Stromal cell of bone marrow (primary cell): ENCODE measurements at places on chromosomes 12 and 14.

DNA sequence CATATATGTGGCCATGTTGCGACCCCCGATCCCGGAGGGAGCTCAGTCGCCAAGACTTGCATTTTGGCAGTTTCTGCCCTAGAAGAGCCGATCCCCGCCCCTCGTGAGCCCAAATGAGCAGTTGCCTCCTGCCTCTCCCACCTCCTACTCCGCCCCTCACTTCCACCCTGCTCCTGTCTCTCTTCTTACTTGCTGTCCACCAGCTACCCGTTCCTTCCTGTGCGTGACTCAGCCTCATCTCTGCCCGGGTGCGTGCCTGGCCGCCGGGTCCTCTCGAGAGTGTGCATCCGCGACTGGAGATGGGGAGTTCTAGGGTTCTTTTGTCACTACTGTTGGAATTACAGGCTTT is 585 bp downstream of the GPATCH2L start:
- peak; percentile 80 for DNase-seq

DNA sequence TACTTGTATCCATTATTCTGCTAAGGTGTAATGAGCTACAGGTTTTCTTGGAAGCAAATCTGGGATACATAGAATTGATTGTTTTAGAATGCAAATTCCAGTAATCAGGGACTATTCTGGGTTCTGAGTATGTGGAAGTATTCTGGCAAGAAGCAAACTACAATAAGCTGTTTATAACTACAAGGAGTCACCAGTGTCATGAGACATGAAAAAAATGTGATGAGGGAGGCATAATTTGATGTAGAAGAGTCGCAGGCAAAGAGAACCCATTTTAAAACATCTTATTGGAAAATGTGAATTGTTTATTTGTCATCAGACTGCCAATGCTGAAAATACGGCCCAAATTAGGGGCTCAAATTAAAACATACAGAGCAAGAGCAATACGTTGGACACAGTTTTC is 321.8 kb upstream of the E2F7 start:
- DNase-seq, result no peak

- peak; percentile 43 for DNase-seq
Measured at GRCh38 chr12:105420659-105421240, 90.3 kb downstream of the C12orf75 start.

DNA sequence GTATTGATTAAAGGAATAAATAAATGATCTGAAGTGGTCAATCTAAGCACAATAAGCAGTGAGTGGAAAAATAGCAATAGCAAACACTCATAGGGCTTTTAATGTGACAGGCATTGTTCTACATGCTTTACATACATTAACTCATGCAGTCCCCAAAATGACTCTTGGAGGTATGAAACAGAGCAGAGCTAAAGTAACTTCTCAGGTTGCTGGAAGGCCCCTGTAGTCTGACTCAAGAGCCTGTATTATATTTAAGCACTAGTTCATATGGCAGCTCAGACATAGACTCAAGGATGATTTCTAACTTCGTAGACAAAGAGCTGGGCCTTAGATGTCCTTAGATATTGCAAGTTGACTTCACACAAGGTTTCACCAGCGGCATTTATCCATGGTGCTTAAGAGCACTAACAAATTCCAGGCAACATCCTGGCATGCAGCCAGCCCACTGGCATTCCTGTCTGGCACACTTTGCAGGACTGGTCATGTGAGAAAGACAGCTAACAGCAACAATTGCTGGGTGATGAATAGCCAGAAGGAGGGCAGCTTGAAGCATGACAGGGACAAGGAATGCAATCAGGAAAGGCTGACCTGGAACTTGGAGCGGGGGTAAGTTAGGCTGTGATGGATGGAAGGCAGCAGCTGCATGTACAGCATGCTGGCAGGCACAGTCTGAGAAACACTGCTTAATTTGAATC is 22.9 kb upstream of the KTN1 start:
- peak; percentile 82 for DNase-seq

DNA sequence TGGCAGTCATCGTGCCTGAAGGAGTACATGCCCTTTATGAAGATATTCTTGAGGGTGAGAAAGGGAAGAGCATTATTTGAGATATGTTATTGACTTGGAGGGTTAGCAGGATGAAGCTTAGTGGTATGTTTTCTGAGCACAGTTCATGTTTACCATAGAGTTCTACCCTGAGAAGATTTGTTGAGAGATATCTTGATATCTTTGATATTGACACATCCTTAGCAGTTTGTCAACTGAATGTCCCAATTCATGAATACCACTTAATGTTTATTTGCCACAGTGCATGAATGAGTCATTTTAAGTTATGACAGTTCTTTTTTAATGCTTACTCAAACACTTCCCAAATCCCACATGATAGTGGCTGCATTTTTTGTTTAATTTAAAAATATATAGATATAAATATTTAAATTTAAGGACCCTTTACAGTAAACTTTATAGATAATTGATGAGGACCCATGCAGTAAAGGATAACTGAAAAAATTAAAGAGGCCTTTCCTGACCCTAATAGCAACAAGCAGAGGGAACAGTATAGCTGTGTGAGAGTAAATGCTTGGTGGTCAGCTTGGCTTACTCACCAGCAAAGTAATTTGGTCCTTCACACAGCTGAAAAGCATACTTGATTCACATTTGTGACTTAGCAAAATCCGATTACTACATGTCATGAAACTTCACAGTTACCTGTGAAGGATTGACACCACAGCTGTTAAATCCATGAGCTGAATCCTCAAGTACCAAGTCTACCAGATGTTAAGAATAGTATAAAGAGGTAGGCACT is 25.8 kb downstream of the SLC39A9 start:
- DNase-seq, result peak; percentile 12

- peak; percentile 64 for DNase-seq
Measured at GRCh38 chr14:85688006-85688405, 158.1 kb downstream of the FLRT2 start.

- DNase-seq, result no peak
Measured at GRCh38 chr12:57590864-57591781, at the start of gene PIP4K2C. Gene PIP4K2C, plus strand, starts transcription at chr12:57591192. Its CDS starts 98 bp downstream, at chr12:57591290.

DNA sequence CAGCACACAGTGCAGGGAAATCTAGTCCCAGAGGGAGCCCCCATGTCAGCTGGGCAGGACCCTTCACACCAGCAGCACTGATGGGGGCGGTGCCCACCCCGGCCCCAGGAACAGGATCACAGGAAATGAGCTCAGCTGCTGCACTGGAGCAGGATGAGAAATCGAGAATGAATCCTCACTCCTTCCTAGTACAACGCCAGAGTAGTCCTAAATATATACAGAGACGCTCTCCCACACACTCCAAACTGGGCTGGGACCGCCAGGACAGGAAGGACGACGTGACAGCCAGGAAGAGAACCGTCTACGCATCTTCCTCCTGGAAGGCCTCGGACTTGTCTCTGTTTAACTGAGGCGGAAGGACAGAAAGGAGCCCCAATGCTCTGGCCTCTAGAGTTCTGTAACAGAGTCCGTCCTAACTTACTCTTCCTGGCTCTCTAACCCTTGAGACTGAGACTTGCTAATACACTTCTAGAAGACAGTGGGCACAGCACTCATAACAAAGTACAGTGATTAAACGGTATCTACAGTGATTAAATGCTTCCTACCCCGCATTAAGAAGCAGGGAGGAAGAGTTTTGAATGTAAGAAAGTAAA is 33.4 kb downstream of the CDC42BPB start:
- DNase-seq, result no peak

DNA sequence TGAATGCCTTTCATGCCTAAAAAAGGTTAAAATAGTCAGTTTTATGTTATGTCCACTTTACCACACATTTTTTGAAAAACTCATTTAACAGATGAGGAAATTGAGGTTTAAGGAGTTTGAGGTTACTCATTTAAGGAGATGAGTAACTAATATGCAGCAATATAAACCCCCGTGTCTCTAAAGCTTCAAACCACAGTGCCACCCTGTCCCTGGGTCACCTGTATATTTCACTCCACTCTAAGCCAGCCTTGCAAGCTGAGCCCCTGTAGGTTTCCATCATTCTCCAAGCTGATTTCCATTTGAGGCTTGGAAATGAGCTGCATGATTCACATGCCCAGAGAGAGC is 64.4 kb downstream of the NUAK1 start:
- DNase-seq, result no peak

GRCh38 chr12:10184261-10184843 is 5.5 kb downstream of the TMEM52B start:
- DNase-seq, result no peak

DNA sequence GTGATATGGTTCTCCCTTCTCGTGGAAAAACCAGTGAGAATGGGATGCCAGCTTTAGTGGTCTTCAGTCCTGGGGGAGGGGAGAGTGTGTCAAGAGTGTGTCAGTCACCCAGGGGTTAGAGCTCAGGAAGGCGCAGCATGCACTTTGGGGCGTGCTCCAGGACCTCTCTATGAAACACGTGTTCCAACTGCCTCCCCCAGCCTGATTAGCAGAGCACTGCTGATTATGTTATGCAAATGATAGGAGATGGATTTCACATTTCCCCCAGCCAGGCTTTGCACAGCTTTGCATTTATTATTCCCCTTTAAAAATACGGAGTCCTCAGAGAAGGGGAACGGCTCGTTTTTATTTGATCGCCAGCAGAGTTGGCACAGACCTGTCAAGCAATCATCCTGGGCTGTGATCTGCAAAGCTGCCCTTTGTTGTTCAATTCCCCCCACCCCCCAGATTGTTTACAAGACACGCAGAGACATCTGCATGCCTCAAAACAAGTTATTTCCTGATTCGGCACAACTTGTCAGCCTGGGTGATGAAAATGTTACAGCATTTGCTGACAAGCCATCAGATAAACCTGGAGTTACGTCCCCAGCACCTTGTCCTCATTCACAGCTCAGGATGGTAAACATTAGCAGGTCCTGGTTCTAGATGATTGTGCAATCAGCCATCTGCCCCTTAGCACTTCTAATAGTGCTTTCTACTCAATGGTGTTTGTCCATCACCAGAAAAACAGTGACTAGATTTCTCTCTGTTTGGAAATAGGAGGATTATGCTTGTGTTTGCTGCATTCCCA is 196.5 kb downstream of the NOVA1 start:
- DNase-seq, result no peak

DNA sequence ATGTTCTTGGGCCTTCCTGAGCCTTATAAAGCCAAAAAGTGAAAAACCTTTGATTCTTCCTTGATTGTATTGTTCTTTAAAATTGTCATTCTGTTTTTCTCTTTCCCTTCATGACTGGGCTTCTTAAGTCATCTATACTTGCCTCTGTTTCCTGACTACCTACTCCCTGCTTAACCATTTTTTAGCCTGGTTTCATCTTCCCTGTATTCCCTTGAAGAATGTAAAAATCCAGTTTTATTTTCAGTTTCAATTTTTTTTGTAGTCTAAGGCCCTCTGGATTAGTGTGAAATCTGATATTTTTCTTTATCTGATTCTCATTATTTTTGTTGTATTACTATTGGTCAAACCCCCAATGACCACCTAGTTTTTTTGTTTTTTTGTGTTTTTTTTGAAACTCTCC is 46.3 kb downstream of the APAF1 start:
- no peak for DNase-seq

GRCh38 chr14:59275668-59276067 is 87.2 kb downstream of the DAAM1 start:
- peak; percentile 76 for DNase-seq
